ENCODE measurements at places on chromosomes 5 and 9.

DNA sequence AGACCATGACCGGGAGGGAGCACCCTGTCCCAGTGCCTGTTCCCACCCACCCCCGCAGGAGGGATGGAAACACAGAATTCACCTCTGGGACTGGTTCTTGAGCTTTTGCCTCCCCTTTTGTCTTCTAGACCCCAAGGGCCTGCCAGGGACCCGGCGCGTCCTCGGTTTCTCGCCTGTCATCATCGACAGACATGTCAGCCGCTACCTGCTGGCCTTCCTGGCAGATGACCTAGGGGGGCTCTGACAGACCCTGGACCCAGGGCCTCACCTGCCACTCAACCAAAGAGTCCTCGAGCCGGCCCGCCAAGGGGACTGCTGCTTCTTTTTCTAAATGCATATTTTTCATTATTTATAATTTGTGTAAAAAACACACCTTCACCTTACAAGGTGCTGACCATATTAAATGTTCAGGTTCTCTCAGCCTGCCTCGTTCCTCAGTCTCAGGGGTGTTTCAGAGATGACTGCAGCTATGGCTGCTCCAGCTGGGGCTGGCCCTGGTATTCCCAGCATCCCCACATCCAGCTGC lies 16.9 kb downstream of the CARD19 start:
- no peak for DNase-seq

GRCh38 chr9:108786322-108786721 lies 69.5 kb downstream of the ACTL7B start:
- DNase-seq, result no peak

DNA sequence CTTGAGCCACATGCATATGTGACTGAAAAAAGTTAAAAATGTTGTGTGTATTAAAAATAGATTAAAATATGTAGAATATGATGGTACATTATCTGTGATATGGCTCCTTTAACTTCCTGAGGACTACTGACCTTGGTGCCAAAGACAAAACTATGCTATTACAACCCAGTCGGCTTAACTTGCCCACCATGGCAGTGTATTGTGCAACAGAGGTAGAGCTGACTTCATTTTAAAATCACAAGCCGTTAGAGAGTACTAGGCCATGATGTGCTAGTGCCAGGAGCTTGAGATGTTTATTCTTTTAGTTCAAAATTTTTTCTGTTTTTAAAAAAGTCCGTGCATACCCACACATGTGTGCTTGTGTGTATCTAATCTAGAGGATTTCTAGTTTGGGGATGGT lies 46.3 kb downstream of the NAA35 start:
- no peak for DNase-seq

- DNase-seq, result no peak
These were observed 273.5 kb downstream of the NR2F1-AS1 start for GRCh38 chr5:93307557-93307956.

GRCh38 chr5:154038261-154038706 lies 426 bp downstream of the FAM114A2 start:
- DNase-seq, result no peak

DNA sequence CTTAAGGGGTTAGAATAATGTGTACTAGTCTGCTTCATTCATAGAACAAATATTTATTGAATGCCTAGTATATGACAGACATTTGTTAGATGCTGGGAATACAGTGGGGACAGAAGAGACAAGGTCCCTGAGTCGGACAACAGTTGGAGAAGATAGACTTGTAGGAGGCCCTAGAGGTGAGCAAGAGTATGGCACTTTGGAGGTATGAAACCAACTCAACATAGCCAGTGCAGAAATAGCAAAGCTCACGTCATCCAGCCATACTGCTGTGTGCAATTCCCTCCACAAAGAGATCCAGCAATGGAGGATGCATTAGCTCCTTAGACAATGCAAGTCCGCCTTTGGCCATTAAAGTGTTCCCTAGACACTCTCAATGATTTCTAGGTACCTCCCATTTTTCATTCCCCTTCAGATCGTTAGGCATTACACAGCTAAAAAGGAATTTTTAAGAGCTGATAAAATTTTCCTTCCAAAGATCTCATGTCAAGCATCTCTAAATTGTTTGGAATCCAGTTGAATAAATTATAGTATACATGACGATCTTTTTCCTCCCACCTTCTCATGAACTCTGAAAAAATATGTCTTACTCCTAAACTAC lies 1949.6 kb upstream of the WWC1 start:
- no peak for DNase-seq

GRCh38 chr9:82987370-82988189 lies 75.4 kb downstream of the RASEF start:
- DNase-seq, result no peak

GRCh38 chr5:11814373-11814772 lies 89.9 kb downstream of the CTNND2 start:
- DNase-seq, result no peak

GRCh38 chr9:110290001-110290400 lies 33.7 kb upstream of the TXN start:
- DNase-seq, result no peak

- DNase-seq, result no peak
These were observed 10.1 kb downstream of the BRD9 start for GRCh38 chr5:882253-883183.

- DNase-seq, result no peak
These were observed 1263.2 kb upstream of the CDH6 start for GRCh38 chr5:29930316-29930715.

GRCh38 chr9:9212963-9213362 lies 1399.8 kb downstream of the PTPRD start:
- no peak for DNase-seq

DNA sequence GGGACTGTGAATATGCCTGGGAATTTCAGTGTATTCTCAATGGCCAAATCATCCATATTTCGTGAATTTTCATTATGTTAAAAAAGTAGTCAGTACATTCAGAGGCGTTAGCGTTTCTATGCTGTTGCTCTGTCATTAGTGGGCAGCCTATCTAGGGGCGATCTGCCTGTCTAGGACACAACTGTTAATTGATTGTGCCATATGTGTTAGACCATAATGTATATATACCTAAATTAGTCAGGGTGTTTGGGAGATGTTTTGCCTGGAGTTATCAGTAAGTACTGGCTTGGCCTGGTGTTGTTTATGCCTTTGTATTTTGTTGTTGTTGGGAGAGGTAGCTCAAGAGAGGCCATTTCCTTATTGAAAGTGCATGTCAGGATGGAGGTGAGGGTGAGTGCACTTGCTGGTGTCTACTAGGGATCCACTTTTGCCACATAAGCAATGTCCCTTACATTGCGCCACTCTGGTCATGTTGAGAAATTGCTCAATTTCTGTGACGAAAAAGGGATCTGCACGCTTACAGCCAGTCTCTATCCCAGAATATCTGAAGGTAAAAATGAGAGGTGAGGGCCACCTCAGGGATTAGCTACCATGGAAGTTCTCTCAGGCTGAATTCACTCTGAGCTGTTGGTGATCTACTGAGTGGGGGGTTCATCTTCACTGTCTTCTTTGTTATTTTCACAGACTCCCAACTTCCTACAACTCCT lies 123.3 kb downstream of the ST8SIA4 start:
- no peak for DNase-seq

DNA sequence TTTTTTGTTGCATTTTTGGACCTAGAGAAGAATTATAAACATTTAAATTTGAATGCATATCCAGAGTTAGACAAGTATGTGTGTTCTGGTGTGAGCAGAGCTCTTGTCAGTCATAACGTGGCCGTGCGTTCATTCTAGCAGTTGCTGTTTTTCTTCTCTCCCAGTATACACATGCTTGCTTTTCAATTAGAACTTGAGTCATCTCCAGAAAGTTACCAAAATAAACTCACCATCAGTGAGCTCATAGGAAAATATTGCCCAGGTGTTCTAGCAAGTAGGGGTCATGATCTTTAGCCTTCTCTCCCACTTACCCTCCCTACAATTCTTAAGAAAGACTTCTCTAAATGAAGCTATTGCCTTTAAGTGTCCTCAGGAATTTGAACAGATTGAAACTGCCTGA lies 247.5 kb upstream of the TUT7 start:
- DNase-seq, result no peak

GRCh38 chr5:10332301-10332700 lies 21.2 kb upstream of the MARCHF6 start:
- no peak for DNase-seq

- DNase-seq, result no peak
These were observed 37.1 kb upstream of the SH3TC2 start for GRCh38 chr5:149099920-149100319.

Data from retinal pigment epithelial cell (primary cell).